ENCODE measurements at places on chromosomes 5 and 9.

DNA sequence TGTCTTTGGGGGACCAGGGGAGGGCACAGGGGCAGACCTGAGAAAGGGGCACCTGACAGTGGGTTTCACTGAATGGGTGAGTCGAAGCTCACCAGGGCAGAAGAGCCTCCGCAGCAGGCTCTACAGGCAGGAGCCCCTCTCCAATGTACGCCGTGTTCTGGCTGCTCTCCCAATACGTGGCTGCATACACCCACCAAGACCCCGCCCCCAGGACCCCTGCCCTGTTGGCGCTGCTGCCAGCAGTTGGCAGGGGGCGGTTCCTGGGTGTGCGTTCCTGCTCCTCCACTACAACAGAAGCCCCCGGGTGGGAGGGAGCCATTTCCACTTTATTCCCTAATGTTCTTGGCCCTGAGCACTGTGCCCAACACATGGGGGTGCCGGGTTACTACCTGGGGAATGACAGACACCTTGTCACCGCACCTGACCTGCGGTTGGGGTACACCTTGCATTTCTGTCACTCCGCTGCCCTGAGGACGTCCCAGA is 30.3 kb downstream of the SARDH start:
- no peak for DNase-seq

DNA sequence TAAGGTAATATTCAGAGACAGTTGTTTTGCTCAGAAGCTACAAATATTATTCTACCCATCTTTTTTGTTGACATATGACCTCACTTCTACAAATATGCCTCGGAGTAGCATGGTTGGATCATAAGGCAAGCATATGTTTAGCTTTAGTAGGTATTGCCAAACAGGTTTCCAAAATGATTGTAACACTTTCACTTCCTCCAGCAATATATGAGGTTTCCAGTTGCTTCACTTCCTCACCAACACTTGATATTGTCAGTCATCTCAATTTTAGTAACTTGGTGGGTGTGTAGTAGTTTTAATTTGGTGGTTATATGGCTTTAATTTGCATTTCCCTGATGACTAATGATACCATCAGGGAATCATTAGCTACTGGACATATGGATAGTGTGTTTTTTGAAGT is 46.7 kb downstream of the TNFSF8 start:
- DNase-seq = no peak

GRCh38 chr5:59560553-59560952 is 333.0 kb downstream of the PDE4D start:
- no peak for DNase-seq

DNA sequence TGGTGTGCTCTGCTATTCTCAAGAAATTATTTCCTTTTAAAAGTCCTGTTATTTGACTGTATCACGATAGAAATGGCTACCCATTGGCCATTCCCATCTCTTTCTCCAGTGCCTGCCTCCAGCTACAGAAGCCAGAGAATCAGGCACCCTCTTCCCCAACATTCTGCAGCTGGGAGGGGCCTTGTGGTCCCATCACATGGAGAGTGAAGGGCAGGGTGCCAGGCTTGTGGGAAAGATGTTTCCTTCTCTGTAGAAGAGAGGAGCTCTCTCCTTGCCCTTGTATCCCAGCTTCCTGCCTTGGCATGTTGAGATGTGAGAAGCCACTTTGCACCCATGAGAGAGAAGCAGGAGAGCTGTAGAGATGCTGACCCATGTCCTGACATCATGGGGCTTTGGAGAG is 465.0 kb downstream of the MTRR start:
- DNase-seq = no peak

DNA sequence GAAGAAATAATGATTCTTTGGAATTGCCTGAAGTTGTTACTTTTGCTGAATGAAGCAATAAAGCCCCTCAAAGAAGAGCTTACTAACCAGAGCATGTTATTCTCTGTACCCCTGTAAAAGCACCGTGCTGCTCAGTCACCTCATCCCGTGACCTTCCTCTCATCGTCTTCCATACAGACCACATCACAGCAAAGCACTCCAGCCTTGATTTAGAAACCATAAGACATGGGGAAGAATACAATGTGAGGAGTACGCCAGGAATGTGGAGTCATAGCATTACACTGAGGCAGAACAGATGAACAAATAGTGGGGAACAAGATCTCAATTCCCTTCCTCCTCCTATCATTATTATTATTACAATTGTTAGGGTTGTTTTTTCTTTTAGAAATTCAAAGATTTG is 49.1 kb downstream of the ERAP1 start:
- no peak for DNase-seq

GRCh38 chr9:136243631-136244030 is 2.0 kb downstream of the QSOX2 start:
- no peak for DNase-seq

GRCh38 chr9:1267141-1267570 is 217.0 kb downstream of the DMRT2 start:
- no peak for DNase-seq

Data from AG20443 (cell line).